Caco-2 (cell line): ENCODE measurements at places on chromosomes 13 and 19.

DNA sequence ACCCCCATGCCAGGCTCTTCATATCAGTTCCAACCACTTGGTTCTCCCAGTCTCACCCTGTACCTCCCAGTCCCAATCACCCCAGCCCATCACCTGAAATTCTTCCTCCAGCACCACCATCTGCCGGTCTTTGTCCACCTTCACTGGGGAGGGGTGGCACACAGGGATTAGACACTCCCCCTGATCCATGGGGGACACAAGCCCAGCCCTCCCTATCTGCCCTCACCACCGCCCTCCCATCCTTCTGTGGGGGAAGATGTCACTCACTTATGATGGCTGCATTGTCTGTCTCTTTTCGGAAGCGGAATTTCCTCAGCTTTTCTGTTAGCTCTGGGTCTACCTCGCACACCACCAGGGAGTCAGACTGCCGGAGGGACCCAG lies 685 bp downstream of the GMFG start:
- DNase-seq: no peak
- H3K27ac ChIP-seq: no peak overlapping the region
- H3K27me3 ChIP-seq: no peaks in the 10 kb centered on the region
- H3K4me3 ChIP-seq: no peak overlapping the region
- peaks cover 3% of the 10 kb centered on the region for H3K4me1 ChIP-seq

- H3K27me3 ChIP-seq: no peaks in the 10 kb centered on the region
- DNase-seq: no peak
- no peak overlapping the region for H3K4me3 ChIP-seq
These were observed 173.2 kb downstream of the DCLK1 start for GRCh38 chr13:35957996-35958395.

- no peaks in the 10 kb centered on the region for H3K36me3 ChIP-seq
- no peak for DNase-seq
- H3K4me3 ChIP-seq: no peak overlapping the region
These were observed 18.5 kb upstream of the ZNF331 start for GRCh38 chr19:53519446-53519845.

GRCh38 chr19:43806848-43807247 lies 4.6 kb upstream of the LYPD5 start:
- H3K36me3 ChIP-seq: no peaks in the 10 kb centered on the region
- no peak overlapping the region for H3K4me3 ChIP-seq
- DNase-seq: no peak
